ENCODE measurements at places on chromosomes 1 and 21.

DNA sequence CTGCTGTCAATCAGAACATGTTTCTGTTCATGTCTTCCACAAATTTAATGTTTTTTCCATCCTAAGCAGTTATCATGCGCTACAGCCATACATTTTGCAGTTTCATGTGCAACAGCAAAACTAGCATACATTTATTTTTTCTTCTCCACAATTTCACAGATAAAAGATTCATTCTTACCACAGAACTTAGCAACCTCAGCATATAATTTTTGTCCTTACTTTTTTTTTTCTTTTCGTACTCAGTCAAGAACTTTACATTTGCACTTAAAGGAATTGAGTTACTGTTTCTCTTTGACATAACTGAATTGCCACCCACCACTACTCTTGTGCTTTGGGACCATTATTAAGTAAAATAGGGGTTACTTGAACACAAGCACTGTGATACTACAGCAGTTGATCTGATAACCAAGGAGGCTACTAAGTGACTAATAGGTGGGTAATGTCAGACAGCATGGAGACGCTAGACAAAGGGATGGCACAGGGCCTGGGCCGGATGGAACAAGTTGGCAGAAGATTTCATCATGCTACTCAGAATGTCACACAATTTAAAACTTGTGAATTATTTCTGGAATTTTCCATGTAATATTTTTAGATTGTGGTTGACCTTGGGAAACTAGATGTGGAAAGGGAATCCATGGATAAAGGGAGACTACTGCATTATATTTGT is 50.2 kb upstream of the LHX8 start:
- no peak for DNase-seq

DNA sequence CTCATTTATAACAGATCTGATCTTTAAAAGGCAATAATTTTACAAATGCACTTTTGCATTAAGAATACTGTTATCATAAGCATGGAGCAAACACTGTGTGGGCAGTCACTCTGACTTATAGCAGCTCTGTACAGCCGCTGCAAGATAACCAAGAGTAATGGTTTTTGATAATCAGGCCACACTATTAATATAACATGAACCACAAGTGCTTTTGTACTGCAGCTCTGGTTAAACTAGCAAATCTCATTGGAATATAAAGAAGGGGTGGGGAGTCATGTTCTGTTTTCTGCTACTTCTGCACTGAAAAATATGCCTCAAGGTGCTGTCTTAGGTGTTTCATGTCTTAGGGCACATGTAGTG is 357.4 kb downstream of the LMO4 start:
- no peak for DNase-seq

DNA sequence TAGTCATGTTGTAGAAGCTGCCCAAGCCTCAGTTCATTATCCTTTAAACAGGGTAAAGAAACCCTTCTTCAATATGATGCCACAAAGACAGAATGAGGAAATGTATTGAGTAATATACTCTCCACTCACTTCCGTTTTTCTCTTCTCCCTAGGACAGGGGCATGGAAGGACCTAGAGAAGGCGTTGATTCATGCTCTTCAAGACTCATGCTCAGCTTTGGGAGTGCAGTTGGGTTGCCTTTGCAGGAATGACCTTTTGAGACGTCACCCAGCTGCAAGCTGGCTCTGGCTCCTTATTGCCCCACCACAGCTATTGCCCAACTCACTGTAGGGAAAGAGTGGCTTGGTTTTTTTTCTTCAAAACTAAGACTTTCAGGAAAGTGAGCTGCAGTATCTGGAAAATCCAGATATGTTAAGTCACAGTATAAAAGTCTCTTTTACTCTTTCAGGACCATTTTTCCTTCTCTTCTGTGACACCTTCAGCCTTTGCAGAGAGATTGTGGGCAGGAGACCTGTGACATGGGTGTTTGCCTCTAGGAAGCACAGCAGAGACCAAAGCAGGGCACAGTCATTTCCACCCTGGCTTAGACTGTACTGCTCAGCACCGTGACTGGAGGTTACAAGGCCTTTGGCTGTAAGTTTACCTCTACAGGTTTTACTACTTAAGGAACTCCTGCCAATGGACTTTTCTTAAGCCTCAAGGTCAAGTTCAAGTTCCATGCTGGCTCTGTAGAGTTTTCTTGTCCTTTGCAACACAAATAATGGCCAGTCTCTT is 39.5 kb downstream of the XCL2 start:
- peak; percentile 85 for DNase-seq

GRCh38 chr1:96360036-96360795 is 361.4 kb upstream of the PTBP2 start:
- DNase-seq: no peak

- no peak for DNase-seq
Measured at GRCh38 chr1:205678286-205679111, 1.8 kb downstream of the SLC45A3 start.

DNA sequence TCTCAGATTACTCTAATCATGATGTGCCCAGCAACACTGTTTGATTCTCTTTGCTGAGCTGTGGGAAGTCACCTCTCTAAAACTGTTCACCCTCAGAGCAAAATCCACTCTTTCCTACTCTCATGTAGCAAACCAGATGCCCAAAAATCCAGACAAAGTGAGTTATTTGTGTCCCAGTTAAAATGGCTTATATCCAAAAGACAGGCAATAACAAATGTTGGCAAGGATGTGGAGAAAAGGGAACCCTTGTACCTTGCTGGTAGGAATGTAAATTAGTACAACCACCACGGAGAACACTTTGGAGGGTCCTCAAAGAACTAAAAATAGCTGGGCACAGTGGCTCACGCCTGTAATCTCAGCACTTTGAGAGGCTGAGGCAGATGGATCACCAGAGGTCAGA is 384.0 kb downstream of the HHIPL2 start:
- no peak for DNase-seq

DNA sequence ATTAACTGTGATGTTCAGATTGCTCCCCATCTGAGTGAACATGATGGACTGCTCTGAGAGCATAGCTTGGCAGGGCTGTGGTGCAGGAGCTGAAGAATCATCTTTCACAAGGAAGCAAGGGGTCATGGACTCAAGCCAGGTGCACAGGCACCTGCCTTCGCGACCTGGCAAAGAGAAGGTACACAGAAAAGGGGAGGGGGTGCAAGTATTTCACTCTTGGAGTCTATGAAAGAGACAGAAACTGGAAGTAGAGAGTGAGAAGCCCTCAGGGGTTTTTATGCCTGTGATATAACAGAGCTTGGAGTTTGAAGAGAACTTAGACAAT is 232.6 kb upstream of the PLXNA2 start:
- no peak for DNase-seq

DNA sequence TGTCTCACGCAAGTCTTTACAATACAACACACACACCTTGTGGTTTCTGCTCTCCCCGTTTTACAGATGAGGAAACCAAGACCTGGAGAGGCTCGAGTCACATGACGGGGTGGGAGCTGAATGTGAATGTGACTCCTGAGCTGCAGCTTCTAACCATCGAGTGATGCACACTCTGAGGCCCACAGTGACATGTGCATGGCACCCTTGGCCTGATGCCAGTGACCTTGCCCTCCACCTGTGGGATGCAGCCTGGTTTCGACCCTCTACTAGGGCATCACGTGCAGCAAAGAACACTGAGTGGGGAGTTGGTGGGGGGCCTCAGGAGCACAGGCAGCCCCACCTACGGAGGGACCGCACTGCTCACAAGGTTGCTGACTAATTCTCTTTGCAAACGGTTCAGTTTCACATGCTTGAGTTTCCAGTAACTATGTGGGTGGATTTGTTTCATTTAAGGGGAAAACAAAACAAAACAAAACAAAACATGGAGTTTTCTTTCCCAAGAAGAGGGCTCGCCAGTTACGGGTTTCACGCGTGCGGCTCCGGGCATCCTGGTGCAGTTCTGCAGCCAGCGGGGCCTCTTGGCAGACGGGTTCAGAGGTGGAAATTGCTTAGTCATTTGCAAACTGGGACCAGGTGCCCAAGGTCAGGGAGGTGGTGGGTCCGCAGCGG is 22.9 kb downstream of the SPSB1 start:
- DNase-seq: no peak

GRCh38 chr1:38268226-38268625 is 221.6 kb upstream of the POU3F1 start:
- DNase-seq: no peak

DNA sequence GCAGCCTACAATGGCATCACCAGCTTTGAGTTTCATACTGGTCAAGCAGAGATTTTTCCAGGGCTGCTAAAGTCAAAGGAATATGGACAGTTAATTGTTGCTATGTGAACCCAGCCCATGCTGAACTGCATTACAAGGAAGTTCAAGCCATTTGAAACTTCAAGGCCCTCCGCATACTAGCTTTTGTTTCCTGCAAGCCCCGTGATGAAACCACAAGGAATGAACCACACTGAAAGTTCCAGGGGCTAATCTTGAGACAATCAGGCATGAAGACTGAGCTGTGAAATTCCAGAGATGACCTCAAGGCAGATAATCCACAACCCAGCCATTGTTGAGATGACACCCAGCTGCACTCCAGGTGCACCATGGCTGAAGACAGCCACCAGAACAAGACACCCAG is 180.8 kb downstream of the C1orf21 start:
- no peak for DNase-seq

DNA sequence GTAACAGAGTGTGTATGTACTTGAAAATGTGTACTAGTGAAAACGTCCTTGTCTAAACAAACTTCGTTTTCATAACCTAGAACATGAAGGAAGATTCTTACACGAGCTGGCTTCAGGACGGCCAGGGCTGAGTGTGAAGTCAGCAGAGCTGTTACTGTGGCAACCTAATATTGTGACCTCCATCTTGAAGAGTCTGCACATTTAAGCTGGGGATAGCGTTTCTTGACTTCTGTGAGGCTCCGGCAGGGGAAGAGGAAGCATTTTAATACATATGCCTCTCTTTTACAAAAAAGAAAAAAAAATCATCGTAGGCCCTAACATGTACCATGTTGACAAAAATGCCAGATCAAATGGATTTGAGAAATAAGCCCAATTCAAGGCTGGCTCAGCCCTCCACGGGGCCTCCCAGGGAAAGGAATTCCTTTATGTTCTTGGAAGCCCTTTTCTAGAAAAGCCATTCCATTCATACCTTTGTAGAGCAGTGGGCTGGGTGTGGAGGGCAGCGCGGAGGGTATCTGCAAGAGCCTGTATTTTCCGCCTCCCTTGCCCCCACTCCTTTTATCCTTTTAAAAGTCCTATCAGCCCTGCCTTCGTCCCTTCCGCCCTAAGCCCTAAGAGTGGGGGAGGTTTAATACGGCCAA is 51.1 kb downstream of the SIM2 start:
- peak; percentile 21 for DNase-seq

GRCh38 chr1:182189535-182190066 is 128.1 kb upstream of the ZNF648 start:
- no peak for DNase-seq

DNA sequence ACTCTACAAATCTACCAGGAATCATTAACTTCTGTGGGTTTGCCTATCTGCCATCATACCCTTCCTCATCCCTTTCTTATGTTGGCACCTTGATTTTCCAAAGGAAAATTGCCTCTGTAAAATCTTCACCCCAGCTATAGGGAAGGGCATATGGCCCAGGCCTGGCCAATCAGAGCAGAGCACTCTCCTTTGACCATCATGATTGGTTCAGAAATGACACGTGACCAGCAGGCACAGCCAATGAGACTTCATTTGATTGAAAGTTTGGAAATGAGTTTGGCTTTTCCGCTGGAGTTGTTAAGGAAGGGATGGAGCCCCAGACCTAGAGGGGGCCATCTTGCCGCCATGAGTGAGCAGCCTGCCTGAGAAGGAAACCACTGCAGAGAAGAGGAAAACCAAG is 35.1 kb upstream of the IFFO2 start:
- DNase-seq: no peak

GRCh38 chr1:184118046-184118445 is 66.5 kb downstream of the TSEN15 start:
- peak; percentile 93 for DNase-seq

GRCh38 chr21:42862774-42863503 is 16.4 kb downstream of the WDR4 start:
- no peak for DNase-seq

GRCh38 chr1:238589843-238590435 is 699.2 kb upstream of the ZP4 start:
- DNase-seq: peak; percentile 74

DNA sequence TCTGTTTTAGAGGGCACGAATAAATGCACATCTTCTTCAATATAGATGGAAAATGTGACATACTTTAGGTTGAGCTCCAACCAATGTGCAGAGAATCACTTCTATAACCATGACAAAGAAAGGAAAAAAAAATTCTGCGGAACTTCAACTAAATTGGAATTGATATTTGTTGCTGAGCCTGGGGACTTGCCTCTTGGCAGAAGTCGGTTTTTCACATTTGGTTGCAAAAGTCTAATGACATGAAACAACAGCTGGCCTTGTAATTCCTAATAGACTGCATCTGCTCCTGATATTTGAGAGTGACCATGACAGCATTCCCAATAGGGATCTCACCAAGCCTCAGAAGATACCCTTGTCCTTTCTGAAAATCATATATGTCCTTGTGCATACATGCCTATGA is 112.8 kb downstream of the PRRX1 start:
- DNase-seq: no peak

DNA sequence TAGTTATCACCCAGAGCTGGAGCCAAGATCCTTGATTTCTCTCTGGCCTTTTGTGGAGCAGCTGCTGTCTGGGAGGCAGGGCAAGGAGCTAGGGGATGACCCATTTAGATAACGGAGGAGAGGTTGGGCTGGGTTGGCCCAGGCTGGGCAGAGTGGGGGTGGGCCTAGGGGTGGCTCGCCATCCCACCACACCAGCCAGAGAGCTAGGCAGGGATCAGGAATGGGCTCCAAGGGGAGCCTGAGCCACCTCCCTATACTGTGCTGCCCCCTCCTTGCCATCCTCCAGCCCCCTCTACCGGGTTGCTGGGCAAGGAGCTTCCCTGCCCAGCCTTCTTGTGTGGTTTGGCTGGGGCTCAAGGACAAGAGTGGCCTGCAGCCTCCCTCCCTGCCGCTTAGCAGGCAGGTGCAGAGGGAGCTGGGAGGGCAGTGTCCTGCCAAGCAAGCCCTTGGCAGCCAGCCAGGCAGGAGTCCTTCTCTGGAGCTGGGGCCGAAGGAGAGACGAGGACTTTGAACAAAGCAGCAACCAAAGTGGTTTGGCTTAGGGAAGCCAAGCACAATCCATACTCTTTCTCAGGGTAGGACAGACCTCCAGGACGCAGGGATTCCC is 4.1 kb downstream of the NUAK2 start:
- no peak for DNase-seq

- DNase-seq: no peak
Measured at GRCh38 chr1:228295201-228295600, 87.4 kb downstream of the OBSCN start.

DNA sequence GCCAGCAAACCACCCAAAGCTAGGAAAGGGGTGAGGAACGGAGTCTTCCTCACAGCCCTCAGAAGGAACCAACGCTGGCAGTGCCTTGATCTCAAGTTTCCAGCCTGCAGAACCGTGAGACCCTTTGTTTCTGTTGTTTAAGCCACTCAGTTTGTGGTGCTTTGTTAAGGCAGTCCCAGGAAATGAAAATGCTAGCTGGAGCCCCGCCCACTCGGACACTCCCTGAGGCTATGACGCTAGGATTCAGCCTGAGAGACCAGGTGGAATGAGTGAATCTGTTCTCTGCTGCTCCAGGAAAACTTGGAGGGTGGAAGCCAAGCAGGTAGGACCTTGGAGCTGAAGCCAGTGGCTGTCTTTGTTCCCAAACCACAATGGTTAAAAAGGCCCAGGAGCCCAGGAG is 196.5 kb upstream of the POU3F1 start:
- DNase-seq: no peak

GRCh38 chr1:47532921-47533792 is 95.3 kb downstream of the FOXD2 start:
- DNase-seq: peak; percentile 40
